NCI-H82 (cell line): ENCODE measurements at places on chromosomes 7 and 10.

- no peak for DNase-seq
Measured at GRCh38 chr10:13769946-13770345, 183.2 kb downstream of the PRPF18 start.

DNA sequence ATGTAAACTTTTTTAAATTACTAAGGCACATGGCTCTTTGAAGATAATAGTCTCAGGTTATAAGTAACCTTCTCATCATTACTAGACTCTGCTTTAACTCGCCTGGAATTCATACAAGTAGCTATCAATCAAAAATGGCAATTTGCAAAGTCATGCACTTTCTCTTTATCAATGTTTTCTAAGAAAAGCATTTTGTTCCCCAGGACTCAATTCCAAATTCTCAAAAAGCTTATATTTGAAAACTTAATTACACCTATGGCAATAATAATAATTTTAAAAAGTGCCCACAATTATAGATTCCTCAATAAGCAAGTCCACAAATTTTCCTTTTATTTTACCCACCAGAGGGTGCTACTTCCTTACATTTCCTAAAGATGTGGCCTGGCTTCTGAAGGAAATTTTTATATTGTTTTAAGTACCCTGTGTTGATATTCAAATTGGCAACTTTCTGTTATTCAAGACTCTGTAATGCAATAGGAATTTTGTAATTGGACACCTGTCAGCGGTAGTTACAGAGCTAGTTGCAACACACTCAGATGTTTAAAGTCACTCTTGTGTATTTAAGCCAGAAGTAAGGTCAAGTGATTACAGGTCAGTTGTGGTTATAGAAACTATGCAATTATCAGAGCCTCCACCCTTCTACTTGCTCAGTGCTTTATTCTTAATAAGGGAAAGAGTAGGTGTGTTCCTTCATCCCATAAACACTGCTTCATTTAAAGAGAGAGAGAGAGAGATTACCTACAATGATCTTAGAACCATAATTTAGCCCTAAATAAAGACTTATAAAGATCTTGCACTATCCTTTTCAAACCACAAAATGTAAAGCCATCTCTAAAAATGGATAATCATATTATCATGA lies 47.1 kb upstream of the HYAL4 start:
- peak; percentile 68 for DNase-seq

DNA sequence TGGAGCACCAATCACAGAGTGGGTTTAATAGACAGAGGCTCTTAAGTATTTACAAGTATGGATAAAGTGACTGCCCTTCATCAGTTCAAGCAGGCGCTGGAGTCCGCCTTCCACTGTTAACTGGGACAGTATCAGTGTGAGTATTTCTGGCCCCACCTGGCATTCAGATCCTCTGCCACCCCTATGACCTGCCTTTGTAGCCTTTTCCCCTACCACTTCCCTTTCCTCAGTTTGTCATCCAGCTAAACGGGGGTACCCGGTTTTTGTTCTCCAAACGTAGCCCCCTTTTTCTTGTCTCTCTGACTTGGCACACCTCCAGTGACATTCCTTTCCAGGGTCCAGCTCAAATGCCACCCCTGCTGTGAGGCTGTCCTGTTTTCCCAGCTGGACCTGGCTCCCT lies 134.4 kb downstream of the SNX10 start:
- DNase-seq = no peak

GRCh38 chr10:133383551-133383950 lies 4.5 kb downstream of the PAOX start:
- no peak for DNase-seq

- no peak for DNase-seq
Measured at GRCh38 chr10:100889546-100889945, 23.2 kb upstream of the SLF2 start.
